A673 (cell line): ENCODE measurements at places on chromosomes 7 and 10.

GRCh38 chr10:30804478-30805055 is 175.0 kb upstream of the LYZL2 start:
- no peak for DNase-seq

DNA sequence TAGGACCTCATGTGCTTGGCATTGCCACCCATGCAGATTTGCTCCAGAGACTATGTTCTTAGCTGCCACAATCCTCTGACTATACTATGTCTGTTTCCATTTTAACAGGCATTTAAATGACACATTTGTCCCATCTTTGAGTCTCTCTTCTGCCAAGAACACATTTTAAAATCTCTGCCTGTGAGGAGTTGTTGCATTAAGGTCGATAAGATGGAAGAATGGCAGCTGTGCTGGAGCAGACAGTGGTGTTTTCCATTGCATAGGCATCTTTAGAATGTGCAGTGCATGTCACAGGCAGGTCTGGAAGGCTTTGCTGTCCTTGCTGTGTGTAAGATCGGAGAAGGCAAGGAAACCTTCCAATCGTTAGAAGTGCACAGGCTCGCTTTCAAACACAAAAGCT is 70.9 kb upstream of the CELF2 start:
- DNase-seq, result no peak

DNA sequence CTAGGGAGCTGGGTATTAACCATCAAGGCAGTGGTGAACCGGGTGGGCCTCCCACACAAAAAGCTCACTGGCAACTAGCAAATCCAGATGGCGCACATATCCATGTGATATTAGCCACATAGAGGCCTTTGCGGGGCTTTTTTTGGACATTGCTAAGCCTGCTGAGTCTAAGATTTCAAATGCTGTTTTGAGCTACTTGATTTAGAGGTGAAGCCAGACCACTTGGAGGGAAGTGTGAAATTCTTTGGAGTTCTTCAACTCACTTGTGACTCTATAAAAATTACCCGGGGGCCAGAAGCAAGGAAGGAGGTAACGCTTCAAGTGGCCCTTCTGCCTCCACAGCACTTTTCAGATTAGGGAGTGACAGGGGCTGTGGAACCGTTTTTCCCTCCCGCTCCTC is 619.8 kb upstream of the GALNT17 start:
- DNase-seq, result no peak

- DNase-seq, result peak; percentile 85
Measured at GRCh38 chr7:131072505-131073091, 255.1 kb upstream of the MKLN1 start.

- DNase-seq, result no peak
Measured at GRCh38 chr7:122515404-122515803, 183.5 kb downstream of the RNF133 start.

GRCh38 chr10:20334559-20334958 is 518.3 kb downstream of the PLXDC2 start:
- DNase-seq, result no peak

DNA sequence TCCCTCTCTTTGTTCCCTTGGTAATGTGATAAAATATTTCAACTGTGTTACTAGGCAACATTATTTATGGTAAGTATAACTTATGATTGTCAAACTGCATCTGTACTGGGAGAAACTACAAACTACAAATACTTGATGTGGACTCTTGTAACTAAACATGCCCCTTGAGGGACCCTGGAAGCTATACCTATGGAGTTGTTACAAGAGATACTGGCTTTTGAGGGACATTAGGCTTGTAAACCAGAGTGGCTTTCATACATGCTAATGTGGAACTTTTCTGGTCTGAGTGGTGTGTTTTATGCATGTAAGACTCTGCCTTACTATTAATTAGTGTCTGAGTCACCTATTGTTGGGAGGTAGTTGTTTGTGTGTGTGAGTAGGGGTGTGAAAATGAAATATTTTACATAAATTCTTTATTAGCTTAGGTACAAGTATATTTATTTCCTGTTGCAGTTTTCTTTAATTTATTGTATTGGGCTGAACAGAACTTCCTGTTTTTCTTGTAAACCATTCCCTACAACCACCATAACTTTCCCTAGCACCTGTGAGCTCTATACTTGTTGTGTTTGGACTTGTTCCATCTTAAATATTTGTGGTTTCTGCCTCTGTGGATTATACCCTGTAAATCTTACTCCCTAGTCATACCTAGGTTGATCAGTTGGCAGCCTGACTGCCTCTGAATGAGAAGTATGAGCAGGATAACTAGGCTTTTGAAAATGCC is 49.8 kb downstream of the STK31 start:
- no peak for DNase-seq

GRCh38 chr7:82539969-82540368 is 96.4 kb upstream of the CACNA2D1 start:
- DNase-seq, result no peak

DNA sequence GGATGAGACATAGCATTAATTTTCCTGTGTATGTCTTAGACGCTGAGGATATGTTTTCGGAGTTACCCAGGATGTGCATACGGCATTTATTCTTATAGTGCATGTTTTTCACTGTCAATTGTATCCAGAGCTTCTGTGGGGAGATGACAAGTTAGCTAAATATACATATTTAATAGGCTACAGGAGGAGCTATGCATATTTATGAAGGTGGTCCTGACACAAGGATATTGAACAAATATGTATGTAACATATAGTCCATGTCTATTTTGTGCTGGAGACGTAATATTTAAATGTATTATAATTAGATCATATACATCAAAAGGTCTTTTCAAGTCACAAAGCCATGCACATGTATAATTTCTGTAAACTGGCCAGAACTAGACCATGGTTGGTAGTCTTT is 16.0 kb downstream of the IL6 start:
- no peak for DNase-seq

GRCh38 chr10:19778996-19779395 is 37.2 kb upstream of the PLXDC2 start:
- no peak for DNase-seq

DNA sequence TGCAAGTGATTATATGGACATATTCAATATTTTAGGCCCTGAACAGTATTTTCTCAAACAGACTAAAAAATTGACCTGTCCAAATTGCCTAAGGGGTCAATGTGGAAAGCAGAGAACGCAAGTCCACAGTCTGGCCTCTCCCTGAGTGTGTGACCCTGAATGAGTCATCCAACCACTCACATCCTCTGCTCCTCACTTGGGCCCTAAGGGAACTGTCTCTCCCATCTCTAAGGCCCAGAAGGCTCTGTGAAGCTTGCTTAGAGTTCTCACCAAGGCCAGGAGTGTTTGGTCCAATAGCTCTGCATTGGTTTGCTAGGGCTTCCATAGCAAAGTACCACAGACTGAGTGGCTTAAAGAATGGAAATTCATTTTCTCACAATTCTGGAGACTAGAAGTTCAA is 155.1 kb downstream of the LSM5 start:
- DNase-seq, result no peak

DNA sequence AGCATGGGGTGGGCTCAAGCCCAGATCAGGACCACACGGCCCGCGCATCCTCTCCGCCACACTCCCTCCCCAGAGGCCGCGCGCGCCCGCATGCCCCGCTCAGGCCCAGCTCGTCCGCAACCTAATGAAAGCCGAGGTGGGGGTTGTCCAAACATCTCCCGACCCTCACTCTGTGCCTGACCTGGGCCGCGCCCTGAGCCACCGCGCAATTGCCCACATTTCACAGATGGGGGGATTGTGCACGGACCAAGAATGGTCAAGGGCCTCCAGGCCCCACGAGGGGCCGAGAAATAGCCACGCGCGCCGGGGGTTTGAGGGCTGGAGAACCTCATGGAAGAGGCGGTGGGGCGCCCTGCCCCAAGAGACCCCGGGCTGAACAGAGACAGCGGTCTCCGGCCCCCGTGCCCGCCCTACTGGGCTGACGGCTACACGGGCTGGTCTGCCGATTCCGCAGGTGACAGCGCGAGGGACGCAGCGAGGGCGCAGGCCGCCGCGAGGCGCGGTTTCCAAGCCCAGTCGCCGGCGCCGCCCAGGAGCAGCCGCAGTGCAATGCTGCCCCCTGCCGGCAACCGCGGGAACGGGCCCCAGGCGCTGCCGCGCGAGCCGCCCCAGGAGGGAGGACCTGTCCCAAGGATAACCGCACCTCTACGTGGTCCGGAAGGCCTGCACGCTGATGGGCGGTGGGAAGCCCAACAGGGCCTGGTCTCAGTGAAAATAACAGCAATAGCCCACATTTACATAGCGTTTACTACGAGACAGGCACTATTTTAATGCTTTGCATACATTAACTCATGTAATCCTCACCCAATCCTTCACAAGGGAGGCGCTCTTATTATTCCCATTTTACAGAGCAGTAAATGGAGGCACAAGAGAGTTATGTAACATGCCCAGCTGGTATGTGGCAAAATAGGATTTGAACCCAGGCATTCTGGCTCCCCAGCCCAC is 10.5 kb upstream of the GRID1 start:
- peak; percentile 64 for DNase-seq

GRCh38 chr10:77862595-77862994 is 64.0 kb downstream of the DLG5 start:
- DNase-seq, result no peak

GRCh38 chr7:88146616-88147015 is 73.2 kb downstream of the SRI start:
- DNase-seq, result no peak

DNA sequence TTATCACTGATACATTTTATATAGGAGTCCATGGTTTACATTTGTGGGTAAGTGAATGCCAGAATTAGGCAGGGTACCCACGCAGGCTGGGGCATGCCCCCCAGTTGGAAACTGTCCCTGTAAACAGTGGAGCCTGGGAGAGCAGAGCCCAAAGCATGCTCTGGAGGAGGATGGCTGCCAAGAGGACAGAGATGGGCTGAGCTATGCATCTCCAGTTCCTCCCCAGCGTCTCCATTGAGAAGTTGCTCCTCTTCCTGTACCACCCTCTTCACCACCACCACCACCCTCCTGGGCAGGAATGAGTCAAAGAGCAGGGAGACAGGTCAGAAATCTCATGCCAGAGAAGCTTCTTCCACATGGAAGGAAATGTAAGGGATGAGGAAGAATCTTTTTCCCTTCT is 67.7 kb upstream of the KMT2E start:
- DNase-seq, result no peak

DNA sequence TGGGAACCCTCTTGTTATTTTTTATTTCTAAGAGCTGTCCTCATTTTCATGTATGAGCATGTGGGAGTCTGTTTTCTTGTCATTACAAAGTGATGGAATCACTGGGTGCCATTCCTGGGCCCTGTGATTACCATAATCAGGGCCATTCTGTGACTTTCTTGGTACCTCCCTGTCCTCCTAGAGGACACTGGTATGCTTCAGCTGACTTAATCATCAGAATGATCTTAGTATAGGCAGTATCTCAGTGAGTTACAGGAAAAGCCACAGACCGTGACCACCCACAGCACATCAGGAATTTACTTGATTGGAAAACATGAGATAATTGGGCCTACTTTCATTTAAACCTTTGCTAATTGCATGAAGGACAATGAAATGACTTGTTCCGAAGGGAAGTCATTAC is 7.2 kb downstream of the NOM1 start:
- no peak for DNase-seq

GRCh38 chr7:108525327-108525984 is 479 bp downstream of the PNPLA8 start:
- DNase-seq, result peak; percentile 88

GRCh38 chr7:107968449-107968848 is 34.5 kb downstream of the LAMB1 start:
- no peak for DNase-seq

- DNase-seq, result no peak
Measured at GRCh38 chr7:387132-388022, 97.4 kb downstream of the FOXL3 start.

DNA sequence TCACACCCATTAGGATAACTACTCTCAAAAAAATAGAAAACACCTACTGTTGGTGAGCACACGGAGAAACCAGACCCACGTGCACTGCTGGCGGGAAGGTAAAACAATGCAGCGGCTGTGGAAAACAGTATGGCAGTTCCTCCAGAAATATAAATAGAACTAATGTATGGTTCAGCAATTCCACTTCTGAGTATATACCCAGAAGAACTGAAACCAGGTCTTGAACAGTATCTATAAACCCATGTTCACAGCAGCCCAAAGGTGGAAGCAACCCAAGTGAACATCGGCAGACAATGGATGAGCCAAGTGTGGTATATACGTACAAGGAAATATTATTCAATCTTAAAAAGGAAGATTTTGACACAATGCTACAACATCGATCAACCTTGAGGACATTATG is 164.7 kb downstream of the ZMYND11 start:
- DNase-seq, result no peak

DNA sequence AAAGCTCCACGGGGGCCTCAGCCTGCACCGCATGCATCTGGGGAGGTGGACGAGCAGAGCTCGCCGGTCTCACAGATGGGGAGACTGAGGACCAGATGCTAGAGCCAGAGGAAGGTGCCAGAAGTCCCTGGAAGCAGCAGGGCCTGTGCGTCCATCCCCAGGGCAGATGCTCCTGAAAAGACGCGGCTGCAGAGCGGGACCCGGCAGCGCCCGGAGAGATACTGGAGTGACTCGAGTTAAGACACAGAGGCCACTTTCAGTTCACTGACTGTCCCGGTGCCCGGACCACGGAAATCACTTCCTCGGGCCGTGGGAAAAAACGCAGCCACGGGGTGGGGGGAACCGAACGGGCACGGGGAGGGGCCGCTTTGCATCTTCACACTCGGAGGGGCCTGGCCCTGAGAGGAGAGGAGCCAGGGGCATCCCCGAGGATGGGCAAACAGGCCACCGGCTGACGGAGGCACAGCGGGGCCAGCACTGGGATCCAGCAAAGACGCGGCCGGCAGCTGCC is 85.4 kb downstream of the FOXL3 start:
- no peak for DNase-seq

DNA sequence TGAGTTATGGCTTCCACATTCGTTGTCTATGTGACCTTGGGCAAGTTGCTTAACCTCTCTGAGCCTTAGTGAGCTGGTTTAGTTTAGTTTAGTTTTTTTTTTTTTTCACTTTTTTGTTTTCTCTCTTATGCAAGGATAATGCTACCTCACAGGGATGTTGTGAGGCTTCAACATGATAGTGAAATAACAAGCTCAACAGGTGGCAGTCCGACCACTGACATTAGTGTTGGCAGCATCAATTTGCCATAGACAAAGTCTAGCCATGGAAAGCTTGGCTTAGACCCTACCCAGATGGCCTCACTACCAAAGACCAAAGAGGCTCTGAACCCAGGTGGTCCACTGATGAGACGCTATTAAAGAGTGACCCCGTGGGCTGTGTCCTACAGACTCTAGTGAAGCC is 27.2 kb upstream of the UNC5B start:
- no peak for DNase-seq

GRCh38 chr10:124264711-124265390 is 153.9 kb downstream of the OAT start:
- no peak for DNase-seq
